ENCODE measurements at places on chromosomes 5 and 9.

DNA sequence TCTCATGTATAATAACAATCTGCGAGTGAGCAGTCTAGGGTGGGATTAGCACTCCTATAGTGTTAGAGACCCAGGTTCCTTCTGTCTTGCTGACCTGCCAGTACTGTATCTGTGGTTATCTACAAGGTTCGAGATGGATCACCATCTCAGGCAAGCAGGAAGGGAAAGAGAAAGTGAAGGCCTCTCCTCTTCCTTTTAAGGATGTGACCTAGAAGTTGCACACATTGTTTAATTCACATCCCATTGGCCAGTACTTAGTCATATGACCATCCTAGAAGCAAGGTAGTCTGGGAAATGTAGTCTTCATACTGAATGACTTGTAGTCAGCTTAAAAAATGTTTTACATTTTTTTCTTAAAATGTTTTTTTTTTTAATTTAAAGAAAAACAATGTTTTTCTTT is 168.6 kb downstream of the CARTPT start:
- no peak for DNase-seq

- DNase-seq: no peak
Measured at GRCh38 chr9:18699764-18700163, 225.8 kb downstream of the ADAMTSL1 start.

DNA sequence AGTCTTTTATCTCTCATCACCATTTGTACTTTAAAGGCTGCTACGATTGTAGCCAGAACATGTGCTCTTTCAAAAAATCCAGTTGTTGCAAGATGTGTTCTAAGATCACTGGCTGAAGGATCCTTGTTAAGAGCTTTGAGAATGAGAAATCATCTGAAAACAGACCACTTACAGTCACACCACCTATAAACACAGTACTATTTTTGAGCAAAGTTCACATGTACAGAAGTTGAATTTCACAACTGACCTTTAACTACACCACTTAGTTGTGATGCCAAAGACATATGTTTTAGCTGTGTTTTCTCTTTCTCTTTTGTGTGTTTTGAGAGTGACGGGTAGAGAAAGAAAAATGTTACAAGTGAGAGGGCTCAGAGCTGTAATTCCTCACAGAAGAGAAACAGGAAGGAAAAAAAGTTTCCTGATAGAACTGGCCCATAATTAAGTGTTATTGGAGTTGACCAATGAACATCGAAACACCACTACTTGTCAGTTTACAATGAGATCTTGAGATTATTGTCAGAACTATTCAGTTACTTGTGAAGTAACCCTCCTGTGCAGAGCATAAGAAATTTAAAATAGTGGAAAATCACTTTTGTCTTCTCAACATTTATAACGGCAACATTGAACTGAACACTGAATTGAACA is 245.4 kb downstream of the MLLT3 start:
- DNase-seq: no peak

- DNase-seq: no peak
Measured at GRCh38 chr9:130963337-130963908, 24.4 kb upstream of the FIBCD1 start.

DNA sequence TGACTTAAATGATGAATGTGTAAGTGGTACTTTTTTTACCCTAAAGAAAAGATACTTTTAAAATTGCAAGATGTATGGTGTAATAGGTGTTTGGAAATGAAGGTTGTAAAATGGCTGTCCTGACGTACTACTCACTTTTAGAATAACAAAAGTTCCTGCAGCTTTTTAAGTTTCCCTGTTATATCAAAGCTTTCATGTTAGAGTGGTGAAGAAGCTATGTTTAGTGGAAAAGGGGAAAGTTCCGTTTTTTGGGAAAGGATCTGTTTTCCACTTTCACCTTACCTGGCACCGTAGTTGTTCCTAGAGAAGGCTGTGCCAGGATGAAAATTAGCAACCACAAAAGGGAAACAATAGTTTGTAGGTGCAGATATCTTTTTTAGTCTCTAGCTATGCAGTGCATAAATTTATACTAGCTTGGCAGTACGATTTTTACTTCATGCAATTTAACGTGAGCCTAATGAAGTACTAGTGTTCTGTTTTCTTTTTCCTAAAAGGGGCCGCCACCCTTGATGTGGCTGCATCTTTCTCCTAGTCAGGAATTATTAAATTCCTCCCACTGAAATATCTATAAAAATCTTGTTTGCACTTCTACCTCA is 1.3 kb downstream of the TNPO1 start:
- no peak for DNase-seq

DNA sequence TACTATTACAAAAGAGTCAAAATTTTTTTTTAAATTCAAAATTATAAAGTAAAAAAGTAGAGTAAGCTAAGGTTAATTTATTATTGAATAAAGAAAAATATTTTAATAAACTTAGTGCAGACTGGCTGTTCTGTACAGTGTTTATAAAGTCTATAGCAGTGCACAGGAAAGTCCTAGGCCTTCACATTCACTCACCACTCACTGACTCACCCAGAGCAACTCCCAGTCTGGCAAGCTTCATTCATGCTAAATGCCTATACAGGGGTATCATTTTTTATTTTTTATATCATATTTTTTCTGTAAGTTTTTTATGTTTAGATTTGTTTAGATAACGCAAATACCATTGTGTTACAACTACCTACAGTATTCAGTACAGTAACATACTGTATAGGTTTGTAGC is 700.7 kb upstream of the GRAMD2B start:
- no peak for DNase-seq

DNA sequence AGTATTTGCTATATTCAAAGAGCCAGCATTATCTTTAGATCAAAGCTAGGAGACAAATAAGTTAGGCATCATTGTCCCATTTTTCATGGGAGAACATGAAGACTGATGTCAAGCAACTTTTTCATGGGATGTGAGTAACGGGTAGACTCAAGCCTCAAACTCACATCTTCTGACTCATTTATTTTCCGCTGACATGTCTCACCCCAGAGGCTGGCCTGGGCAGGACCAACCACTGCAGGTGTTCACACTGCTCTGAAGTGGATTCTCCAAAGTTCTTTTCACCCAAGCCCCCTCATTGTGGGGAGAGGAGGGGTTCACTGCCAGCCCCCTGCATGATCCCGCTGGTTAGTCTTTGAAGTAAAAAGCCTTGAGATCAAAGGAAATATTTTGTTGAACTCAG is 34.9 kb upstream of the BASP1 start:
- no peak for DNase-seq

DNA sequence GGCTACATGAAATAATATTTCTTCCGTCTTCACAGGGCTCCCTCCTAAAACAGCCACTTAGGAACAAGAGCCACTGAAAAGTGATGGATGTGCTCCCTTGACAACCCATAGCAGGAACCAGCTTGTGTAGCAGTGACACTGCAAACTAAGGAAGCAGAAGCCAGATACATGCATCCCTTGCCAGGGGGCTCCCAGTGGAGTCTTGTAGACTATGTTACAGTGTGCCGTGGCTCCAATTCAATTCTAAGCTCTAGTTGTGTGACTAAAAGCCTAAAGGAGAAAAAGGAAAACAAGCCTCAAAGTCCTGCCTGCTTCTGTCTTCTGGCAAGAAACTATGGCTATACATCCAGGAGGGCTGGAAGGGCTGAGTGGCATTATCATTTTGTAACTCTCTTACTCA is 12.2 kb upstream of the TAF1L start:
- no peak for DNase-seq

GRCh38 chr9:36113999-36114398 is 22.5 kb upstream of the GLIPR2 start:
- no peak for DNase-seq

DNA sequence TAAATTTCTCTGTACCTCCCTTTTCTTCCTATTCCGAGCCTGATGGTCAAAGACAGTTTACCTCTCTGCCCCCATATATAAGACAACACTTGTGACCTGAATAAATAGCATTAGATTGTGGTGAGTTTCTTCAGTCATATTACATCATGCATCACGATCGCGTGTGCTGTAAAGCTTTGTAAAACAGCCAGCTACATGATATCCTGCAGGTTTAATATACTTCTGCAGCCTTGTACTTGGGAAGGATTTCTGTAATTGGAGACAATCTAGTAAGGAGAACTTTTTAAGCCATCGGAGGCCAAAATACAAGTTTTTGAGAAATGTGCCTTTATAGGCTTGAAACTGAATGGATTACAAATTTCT is 711.8 kb upstream of the WWC1 start:
- no peak for DNase-seq

DNA sequence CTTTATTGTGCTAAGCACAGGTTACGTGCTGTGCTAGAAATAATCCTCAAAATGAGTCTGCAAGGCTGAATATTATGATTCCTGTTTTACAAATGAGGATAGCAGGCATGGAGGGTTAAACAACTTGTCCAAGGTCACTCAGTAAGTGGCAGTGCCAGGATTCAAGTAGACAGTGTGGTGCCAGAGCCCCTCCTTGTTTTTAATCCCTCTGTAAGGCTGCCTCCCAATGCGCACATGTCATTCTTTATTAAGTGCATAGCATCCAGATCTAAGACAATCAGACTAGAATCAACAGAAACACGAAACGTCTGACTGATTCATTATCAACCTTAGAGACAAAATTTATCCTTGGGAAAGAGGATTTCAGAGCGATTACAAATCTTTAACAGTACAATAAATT is 199.6 kb downstream of the SMARCA2 start:
- peak; percentile 76 for DNase-seq

- DNase-seq: no peak
Measured at GRCh38 chr9:135818718-135819475, 88.4 kb downstream of the CAMSAP1 start.

GRCh38 chr9:88659126-88659525 is 124.1 kb downstream of the NXNL2 start:
- DNase-seq: no peak

DNA sequence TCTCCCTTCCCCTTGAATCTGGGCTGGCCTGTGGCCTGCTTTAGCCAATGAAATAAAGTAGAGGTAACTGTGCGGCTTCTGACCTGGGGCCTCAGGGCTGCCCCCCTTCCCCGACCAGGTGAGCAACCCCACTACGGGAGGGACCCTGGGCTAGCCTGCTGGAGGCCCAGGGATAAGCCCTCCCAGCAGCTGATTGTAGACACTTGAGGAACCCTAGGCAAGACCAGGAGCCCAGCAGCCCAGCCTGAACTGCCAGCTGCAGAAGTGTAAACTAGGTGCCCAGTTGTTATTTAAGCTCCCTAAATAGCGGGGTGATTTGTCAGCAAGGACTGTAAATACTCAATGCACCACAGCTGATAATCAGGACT is 41.3 kb downstream of the RAPGEF1 start:
- DNase-seq: no peak

DNA sequence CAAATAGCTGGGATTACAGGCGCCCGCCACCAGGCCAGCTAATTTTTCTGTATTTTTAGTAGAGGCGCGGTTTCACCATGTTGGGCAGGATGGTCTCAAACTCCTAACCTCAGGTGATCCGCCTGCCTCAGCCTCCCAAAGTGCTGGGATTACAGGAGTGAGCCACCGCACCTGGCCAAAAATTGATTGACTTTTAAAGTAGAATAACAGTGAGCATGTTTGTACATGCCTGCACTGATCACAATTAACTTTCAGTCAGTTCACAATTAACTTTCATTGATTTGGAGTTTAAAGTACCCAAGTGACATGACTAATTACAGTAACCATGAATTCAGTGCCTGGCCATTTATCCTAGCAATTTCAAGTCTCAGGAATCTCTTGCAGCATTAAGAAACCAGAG is 61.3 kb downstream of the ANKH start:
- DNase-seq: no peak

DNA sequence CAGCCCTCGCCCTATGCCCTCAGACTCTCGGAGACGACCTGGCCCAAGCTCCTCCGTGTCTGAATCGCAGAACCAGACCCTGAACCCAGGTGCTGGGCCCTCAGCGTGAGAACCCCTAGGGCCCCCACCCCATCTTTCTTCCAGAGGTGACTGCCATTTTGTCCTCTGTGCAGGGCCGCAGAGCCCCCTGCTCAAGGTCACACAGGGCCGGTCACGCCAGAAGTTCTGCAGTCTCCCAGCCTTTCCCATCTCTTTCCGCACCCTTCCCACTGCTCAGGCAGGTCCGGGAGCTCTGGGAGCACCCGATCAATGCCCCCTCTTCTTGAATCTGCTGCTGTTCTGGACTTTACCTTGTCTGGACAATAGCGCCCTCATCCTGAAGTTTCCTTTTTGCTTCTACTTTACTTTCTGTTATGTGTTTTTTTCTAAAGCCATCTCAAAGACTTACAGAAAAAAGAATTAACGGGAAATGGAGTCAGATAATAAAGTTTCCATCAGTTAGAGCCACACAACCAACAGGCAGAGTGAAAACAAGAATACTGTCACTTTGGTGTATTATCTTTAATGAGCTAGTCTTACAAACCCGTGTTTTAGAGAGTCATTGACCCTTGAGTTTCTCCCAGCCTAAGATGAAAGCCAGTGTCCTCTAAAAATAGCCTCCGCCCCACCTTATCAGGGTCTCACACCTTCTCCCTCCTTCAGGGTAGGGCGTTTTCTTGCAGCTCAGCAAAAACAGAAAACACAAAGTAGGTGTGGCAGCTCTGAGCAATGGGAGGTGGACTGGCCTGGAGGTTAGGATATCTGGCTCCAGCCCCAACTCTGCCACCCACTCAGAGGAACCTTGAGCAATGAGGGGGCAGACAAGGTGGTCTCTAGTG is 1.8 kb downstream of the TMOD1 start:
- DNase-seq: no peak

DNA sequence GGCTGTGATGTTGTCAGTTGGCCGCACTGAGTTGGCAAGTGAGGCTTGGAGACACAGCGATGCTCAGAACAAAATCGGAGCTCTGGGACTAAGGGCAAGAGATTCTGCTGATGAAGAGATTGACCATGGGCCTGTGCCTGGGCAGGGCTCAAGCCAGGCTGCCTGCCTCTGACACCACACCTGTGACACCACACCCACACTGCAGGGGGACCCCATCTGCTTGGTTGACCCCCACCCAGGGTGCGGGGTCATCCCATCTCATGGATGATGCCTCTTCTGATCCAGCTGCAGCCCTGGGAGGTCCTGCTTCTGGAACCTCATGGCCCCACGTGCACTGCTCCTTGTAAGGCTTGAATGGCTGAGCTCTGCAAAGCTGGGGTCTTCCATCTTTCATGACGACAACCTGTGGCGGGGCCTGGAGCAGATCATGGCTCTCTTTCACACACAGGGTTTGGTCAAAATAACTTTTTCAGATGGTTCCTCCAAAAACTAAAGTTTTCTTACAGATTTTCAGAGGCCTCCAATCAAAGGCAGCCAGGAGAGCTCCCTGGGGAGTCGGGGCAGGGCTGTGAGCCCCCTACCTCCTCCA is 185.2 kb downstream of the GADD45G start:
- no peak for DNase-seq

GRCh38 chr9:135471791-135472640 is 7.6 kb upstream of the PPP1R26 start:
- DNase-seq: no peak

DNA sequence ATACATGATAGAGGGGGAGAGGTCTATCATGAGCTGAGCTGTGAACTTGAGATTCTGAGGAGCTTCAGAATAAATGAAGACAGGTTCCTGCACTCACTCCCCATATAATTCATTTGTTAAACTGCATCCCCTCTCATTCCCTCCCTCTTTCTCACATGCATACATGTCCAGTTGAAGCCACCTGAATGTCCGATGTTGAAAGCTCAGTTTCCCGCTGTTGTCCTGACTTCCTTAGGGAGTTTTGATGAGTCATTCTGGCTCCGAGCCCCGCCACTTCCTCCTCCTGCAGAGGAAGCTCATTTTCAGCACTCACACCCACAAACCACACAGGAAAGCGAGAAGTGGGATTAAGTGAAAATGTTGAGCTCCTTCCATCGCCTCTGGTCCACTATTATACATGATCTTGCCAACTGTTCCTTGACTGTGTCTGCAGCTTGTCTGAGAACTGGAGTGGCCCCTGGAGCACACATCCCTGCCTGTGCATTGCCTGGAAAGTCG is 121.2 kb downstream of the CEMIP2 start:
- no peak for DNase-seq

GRCh38 chr9:127586537-127586936 is 25.5 kb upstream of the STXBP1 start:
- peak; percentile 85 for DNase-seq
